ENCODE measurements at places on chromosomes 3 and 15.
A peak's percentile ranks its signal among the peaks of the same experiment; 100 is the strongest.

GRCh38 chr15:52746162-52746757 is 43.9 kb downstream of the ONECUT1 start:
- no peak for DNase-seq

GRCh38 chr3:72633121-72633520 is 215.1 kb downstream of the SHQ1 start:
- no peak for DNase-seq

DNA sequence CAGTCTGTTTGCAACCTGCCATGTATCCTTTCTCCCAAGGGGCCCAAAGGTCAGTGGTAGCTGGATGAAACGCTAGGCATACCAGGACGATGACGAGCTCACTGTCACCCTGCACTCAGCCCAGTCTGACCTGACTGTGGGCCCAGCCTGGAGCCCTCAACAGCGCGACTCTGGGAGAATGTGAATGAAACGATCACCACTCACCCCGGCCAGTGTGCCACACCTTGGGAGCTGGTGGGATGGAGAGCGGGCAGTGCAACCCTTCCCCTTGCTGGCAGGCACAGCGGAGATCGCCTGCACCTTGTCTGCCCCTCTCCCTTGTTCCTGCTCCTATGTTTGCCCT is 27.2 kb downstream of the SRPRB start:
- no peak for DNase-seq

DNA sequence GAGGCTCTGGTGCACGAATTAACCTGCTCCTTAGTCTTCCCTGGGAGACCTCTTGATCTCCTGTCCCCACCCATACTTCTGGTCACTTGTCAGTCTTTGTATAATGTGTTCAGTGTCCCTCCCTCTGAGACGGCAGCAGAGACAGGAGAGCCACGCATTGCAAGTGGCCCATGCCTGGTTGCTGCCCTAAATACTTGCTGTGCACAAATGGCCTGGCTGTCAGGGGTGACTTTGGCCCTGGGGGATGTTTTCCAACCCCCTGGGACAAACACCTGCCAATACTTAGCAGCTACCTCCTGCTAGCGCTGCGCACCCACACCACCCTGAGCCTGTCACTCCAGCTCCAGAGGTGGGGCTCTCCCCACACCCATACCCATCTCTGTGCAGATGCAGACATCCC is 17.2 kb downstream of the KLF13 start:
- DNase-seq, result no peak

DNA sequence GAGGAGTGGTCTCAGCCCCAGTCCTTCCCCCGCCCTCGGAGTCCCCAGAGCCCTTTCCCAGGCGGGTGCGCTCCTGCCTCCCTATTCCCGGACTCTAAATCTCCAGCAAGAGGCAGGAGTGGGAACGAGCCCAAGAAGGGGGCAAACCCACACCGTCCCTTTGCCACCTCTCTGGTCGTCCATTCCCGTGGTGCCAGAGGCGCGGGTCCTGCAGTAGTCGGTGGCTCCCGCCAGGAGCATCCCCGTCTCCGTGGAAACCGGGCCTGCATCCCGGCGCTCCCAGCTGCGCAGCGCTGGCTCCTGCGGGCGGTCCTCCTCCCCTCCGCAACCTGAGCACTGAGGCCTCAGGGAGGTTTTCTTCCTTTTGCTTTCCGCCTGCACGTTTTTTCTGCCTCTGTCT is 44.8 kb downstream of the LHFPL4 start:
- no peak for DNase-seq

DNA sequence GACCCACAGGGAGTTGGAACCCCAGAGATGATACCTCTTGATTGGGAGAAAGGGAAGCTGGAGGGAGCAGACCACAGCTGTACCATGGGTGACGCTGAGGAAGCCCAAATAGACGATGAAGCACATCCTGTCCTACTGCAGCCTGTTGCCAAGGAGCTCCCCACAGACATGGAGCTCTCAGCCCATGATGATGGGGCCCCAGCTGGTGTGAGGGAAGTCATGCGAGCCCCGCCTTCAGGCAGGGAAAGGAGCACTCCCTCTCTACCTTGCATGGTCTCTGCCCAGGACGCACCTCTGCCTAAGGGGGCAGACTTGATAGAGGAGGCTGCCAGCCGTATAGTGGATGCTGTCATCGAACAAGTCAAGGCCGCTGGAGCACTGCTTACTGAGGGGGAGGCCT is 201.1 kb downstream of the AKAP13 start:
- no peak for DNase-seq

DNA sequence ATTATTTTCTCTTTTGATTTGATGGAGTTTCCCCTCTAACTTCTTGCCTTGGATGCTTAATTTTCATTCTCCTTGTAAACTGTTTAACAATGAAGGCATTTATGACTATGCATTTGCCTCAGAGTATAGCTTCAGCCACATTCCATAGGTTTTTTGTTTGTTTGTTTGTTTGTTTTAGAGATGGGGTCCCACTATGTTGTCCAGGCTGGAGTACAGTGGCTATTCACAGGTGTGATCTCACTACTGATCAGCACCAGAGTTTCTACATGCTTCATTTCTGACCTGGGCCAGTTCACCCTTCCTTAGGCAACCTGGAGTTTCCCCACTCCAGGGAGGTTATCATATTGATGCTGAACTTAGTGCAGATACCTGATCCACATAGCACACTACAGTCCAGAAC is 4.1 kb downstream of the SECISBP2L start:
- no peak for DNase-seq

DNA sequence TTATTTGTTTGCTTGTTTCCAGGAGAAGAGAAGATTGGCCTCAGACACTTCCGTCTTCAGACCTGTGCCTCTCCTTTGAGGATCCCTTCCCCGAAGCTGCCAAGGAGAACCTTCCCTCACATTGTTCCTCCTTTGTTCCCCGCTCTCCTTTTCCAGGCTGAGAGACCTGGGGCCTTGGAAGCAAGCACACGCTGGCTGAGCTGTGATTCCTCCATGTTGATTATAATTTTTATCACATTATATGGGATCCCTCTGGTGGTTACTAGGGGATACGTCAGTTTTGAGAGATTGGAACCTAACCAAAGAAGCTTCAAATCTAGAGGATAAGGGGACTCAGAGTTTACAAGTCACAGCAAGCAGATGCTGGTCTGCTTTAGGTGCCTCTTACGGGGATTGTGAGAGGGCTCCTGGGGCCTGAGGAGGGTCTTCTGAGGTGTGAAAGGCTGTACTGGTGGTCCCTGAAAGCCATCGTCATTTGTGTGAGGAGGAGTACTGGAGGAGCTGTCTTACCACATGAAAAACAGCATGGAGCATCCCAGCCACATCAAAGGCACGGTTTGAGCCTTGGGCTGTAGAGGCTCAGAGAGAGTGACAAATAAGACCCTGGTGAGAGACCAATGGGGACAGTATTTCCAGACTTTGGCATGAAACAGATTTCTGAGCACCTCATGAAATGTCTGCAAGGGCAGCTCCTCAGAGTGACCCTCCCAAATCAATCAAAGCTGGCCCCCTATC is 760.1 kb upstream of the CFAP20DC start:
- peak; percentile 86 for DNase-seq

DNA sequence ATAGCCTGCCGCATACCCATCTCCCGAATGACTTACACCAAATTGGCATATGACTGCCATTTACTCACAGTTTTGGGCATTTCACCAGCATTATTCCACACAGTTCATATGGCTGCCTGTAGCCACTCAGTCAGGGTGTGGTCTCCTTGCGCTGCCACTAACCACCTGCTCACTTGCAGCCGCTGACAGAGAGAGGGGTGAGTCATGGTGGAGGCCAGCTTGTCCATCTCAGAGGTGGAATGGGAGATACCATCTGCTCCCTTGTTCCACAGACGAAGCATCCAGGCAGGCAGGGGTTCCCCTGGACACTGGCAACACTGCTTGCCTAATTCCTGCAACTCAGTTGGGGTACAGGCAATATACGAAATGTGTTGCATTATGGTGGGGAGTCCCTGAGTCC is 15.6 kb downstream of the CCRL2 start:
- no peak for DNase-seq

DNA sequence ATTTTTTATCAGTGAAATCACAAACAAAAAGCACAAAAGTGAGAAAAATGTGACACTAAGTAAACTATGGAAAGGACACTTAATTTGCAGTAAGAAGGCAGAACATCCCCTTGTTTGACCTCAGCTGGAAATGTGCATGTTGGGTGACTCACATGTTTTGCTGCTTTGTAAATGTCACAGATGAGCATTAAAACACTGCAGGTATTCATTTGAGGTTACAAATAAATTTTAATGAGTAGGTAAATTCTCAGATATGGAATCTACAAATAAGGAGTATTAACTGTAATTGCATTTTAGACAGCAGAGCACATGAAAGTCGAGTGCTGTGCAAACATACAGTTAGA is 20.3 kb downstream of the CHMP2B start:
- no peak for DNase-seq
